Dermis microvascular lymphatic vessel endothelial cell (primary cell): ENCODE measurements at places on chromosomes 1 and 21. TPM values are rescaled to one million over a fixed set of nuclear protein-coding genes. Genes with fewer than 3 reads are reported as not detected.

The DMRTA2 gene
- total RNA-seq, result under 0.01 TPM in 1 of 2 replicates, not detected in the other

The LCE2B gene
- not detected in 2 replicates for total RNA-seq

The PRR9 gene
- total RNA-seq, result under 0.01 TPM in 1 of 2 replicates, not detected in the other

The FAM72C gene
- total RNA-seq, result 0.38 and 0.39 TPM in 2 replicates

The DISC1 gene
- 4.5 and 6.2 TPM in 2 replicates for total RNA-seq

The LAMTOR2 gene
- 83.2 and 89.3 TPM in 2 replicates for total RNA-seq

The RASSF5 gene
- 0.13 TPM in 2 replicates for total RNA-seq

The UBL4B gene
- total RNA-seq, result not detected in 2 replicates

The ZSWIM5 gene
- 3.7 and 14.7 TPM in 2 replicates for total RNA-seq

The HMCN1 gene
- total RNA-seq, result 4.0 and 21.5 TPM in 2 replicates

The C1orf141 gene
- total RNA-seq, result not detected in 2 replicates

The INKA2 gene
- 5.3 and 6.6 TPM in 2 replicates for total RNA-seq

The ARTN gene
- total RNA-seq, result not detected in 2 replicates

The VPS26C gene
- 68.4 and 85.7 TPM in 2 replicates for total RNA-seq

The SPRR5 gene
- not detected in 2 replicates for total RNA-seq

The IGSF9 gene
- not detected in 2 replicates for total RNA-seq

The SERTAD4 gene
- 0.25 and 0.26 TPM in 2 replicates for total RNA-seq

The HOOK1 gene
- total RNA-seq, result under 0.01 TPM in 2 replicates

The TEDDM1 gene
- total RNA-seq, result not detected in 2 replicates

The PPIAL4G gene
- not detected in 2 replicates for total RNA-seq

The ZNF593OS gene
- total RNA-seq, result not detected in 2 replicates

The PDXK gene
- 20.5 and 35.5 TPM in 2 replicates for total RNA-seq

The B3GALT5 gene
- not detected in 2 replicates for total RNA-seq

The ZNF670 gene
- total RNA-seq, result 6.2 and 7.4 TPM in 2 replicates

The LCE1B gene
- total RNA-seq, result not detected in 2 replicates

The LAX1 gene
- under 0.01 TPM in 2 replicates for total RNA-seq

The SELENON gene
- 23.0 and 45.6 TPM in 2 replicates for total RNA-seq

The S100A8 gene
- total RNA-seq, result not detected in 2 replicates

The GIPC2 gene
- 31.9 and 37.2 TPM in 2 replicates for total RNA-seq

The CBR3 gene
- total RNA-seq, result 2.8 and 3.0 TPM in 2 replicates

The NID1 gene
- 175 and 328 TPM in 2 replicates for total RNA-seq

The KIRREL1 gene
- 16.2 and 19.8 TPM in 2 replicates for total RNA-seq

The MAP3K7CL gene
- 2.0 and 3.3 TPM in 2 replicates for total RNA-seq

The WNT9A gene
- 0.64 and 0.76 TPM in 2 replicates for total RNA-seq

The SLC35F3 gene
- not detected in 2 replicates for total RNA-seq

The C4BPA gene
- not detected in 2 replicates for total RNA-seq

The KCNA2 gene
- not detected in 2 replicates for total RNA-seq
